Testis (tissue), 5 donors: ENCODE measurements at places on chromosomes 5 and 9. TPM values are rescaled to one million over a fixed set of nuclear protein-coding genes. Genes with fewer than 3 reads are reported as not detected.

Gene FOXD4L4
- 0.62 TPM for total RNA-seq

Gene PIP5K1B
- total RNA-seq: 66.9 TPM

Gene SHOC1
- total RNA-seq: 36.8 TPM

Gene GAPT
- total RNA-seq: 0.62 TPM

Gene IL4
- not detected for total RNA-seq

Gene TMEM215
- 2.2 TPM for total RNA-seq

Gene CARD6
- total RNA-seq: 4.8 TPM

Gene FAXDC2
- total RNA-seq: 54.7 TPM

Gene AK8
- total RNA-seq: 15.1 TPM

Gene PCDHGA2
- 31.0 TPM for total RNA-seq

Gene AQP3
- 9.0 TPM for total RNA-seq

Gene OCLN
- 14.9 TPM for total RNA-seq

DNA sequence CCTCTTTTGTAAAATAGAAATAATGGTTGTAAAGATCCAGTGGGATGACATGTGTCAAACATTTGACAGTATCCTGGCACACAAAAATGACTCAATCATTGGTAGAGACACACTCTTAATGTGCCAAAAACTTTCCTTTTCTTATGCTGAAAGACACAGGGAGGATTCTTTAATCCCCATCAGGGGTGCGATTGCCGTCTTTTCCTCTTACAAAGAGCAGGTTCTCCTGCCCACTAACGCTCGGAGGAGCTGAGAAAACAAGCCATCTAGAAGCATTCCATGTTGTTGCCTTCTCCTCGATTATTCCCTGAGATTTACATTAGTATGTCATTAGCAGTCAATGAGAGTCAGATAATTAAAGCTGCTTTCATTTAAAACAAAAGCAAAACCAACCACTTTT, 342.6 kb upstream of the CCNH start:
- no peak for DNase-seq
- H3K36me3 ChIP-seq: no peaks in the 10 kb centered on the region
- no peak overlapping the region for H3K27ac ChIP-seq
- H3K4me1 ChIP-seq: no peaks in the 10 kb centered on the region
- H3K27me3 ChIP-seq: no peaks in the 10 kb centered on the region

GRCh38 chr9:27933210-27934025, 360.1 kb upstream of the C9orf72 start:
- H3K36me3 ChIP-seq: no peaks in the 10 kb centered on the region
- no peaks in the 10 kb centered on the region for H3K27me3 ChIP-seq
- no peak overlapping the region for H3K27ac ChIP-seq

- no peaks in the 10 kb centered on the region for H3K27me3 ChIP-seq
- peaks cover 37% of the 10 kb centered on the region for H3K4me1 ChIP-seq
- no peaks in the 10 kb centered on the region for H3K36me3 ChIP-seq
- no peak for DNase-seq
- H3K4me3 ChIP-seq: no peak overlapping the region
These were observed 65.3 kb downstream of the RXRA start for GRCh38 chr9:134391319-134392231.

- no peaks in the 10 kb centered on the region for H3K36me3 ChIP-seq
- no peak overlapping the region for H3K27ac ChIP-seq
- H3K4me1 ChIP-seq: no peaks in the 10 kb centered on the region
- no peak overlapping the region for H3K4me3 ChIP-seq
- DNase-seq: no peak
- H3K27me3 ChIP-seq: no peaks in the 10 kb centered on the region
These were observed 203.0 kb downstream of the HSPA4 start for GRCh38 chr5:133254803-133255202.

DNA sequence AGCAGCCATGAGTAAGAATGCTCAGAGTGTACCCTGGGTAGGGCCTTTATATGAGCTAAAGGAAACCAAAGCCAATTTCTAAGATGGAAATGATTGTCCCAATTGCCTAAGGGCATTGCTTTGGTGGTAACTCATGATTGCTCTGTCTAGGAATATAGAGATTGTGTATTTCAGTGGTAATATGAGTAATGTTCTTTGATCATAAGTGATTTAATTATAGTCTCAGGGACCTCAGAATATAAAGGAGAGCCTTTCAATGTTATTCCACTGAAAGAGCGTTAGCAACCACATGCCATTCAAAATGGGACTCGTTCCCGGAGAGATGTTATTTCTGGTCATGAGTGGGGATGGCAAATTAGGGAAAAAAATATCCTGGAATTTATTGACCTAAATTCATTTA, 340.5 kb downstream of the ARHGEF28 start:
- H3K27ac ChIP-seq: no peak overlapping the region

DNA sequence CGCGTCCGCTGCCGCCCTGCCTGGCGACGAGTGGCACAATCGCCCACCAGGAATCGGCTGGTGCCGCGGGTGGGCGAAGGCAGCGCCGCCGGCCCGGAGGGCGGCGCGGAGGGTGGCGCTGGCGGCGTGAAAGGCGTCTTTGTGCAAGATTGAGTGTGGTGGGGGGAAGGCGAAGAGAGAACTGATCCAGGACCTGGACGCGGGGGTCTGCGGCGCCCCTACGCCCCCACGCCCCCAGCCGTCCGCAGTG, 4.6 kb upstream of the RGMB start:
- H3K4me3 ChIP-seq: peak overlapping the region; percentile 77
- H3K36me3 ChIP-seq: no peaks in the 10 kb centered on the region
- no peak for DNase-seq
- H3K4me1 ChIP-seq: peaks cover 5% of the 10 kb centered on the region
- H3K27me3 ChIP-seq: no peaks in the 10 kb centered on the region
- no peak overlapping the region for H3K27ac ChIP-seq

DNA sequence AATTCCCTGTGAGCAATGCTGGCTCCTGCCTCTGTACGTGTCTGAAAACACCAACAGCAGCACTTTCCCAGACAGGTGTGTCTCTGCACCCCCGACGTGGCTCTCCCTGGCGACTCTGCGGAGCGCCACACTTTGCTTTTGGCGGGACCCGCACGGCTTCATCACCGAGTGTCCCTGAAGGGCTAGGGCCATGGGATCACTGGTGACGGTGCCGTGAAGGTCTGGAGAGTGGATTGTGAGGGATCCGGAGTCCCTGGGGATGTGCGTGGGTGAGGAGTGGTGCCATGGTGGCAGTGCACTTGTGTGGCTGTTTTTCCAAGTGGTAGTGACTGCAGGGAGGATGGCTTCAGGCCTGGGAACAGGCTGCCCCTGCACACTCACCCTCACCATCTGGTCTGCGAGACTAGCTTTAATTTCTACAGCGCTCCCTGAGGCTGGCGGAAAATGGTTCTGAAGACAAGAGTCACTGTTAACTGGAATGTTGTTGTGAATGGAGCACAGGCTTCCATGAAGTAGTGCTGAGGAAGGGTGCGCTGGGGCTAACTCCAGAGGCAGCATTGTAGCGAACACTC, 3.2 kb downstream of the NKD2 start:
- peaks cover 11% of the 10 kb centered on the region for H3K4me1 ChIP-seq
- H3K27me3 ChIP-seq: no peaks in the 10 kb centered on the region
- DNase-seq: no peak

DNA sequence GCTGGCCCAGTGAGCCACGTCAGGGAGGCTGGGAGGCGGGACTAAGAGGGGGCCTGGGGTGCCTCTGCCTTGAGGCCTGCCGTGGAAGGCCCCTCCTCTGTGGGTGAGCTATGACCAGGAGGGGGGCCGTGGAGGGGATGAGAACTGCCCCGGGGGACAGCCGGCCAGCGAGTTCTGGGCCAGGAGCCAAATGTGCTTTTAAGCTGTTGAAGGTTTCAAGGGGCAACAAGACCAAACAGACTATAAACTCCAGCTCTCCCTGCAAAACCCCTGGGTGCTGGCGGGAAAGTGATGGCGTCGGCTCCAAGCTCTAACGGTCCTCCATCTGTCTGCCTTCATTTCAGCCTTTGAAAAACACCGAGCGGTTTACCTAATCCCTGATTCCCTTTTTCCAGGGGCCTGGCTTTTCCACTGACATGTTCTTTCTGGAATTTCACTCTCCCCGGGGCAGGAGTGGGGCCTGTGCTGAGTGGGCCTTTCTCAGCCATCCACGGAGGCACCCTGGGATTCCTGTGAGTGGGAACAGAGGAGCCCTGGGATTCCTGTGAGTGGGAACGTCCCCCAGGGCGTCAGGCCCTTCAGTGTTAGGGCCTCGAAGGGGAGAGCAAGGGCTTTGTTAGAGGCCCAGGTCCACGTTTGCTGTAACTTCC, 65.6 kb downstream of the COL5A1 start:
- no peaks in the 10 kb centered on the region for H3K27me3 ChIP-seq
- no peak overlapping the region for H3K4me3 ChIP-seq
- no peaks in the 10 kb centered on the region for H3K36me3 ChIP-seq
- H3K4me1 ChIP-seq: peaks cover 18% of the 10 kb centered on the region
- DNase-seq: peak; percentile 71
- no peak overlapping the region for H3K27ac ChIP-seq

- H3K27me3 ChIP-seq: no peaks in the 10 kb centered on the region
- peaks cover 20% of the 10 kb centered on the region for H3K4me1 ChIP-seq
- DNase-seq: no peak
- H3K27ac ChIP-seq: peak overlapping the region; percentile 79
These were observed 12.4 kb downstream of the NUDT2 start for GRCh38 chr9:34341659-34342295.

DNA sequence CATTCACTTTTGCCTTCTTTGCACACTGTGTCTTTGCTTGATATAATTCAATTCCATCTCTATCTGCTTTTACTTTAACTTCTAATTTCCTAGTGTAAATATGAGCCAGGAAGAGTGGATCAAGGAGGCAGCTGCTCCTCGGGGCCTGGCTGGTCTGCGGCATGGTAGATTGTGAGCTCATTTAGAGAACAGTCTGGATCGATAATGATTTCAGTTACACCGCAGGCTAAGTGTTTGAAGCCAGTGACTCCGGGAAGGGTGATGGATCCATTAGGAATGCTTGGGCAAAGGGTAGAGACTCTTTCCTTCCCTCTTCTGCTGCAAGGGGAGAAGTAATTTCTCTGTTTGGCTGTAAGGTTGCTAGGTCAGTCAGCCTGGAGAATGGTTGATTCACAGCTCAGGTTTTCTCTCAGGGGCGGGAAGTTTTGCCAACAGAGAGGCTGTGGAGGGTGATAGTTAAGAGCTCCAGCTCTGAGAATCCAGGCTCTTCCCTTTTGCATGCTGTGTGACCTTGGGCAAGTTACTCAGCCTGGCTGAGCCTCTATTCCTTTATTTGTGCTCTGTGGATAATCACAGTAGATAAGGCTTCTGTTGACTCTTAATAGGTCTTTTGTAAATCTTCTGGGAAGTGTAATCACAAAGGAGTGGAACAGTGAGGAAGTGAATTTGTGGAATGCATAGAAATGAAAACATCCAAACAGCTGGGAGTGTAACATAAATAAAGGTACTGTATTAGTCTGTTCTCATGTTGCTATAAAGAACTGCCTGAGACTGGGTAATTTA, 99.1 kb downstream of the PTTG1 start:
- H3K27me3 ChIP-seq: no peaks in the 10 kb centered on the region
- H3K4me1 ChIP-seq: peaks cover 13% of the 10 kb centered on the region
- H3K4me3 ChIP-seq: no peak overlapping the region
- H3K36me3 ChIP-seq: no peaks in the 10 kb centered on the region
- peak overlapping the region; percentile 42 for H3K27ac ChIP-seq

GRCh38 chr9:124040935-124041816, 29.6 kb downstream of the LHX2 start:
- H3K36me3 ChIP-seq: no peaks in the 10 kb centered on the region
- H3K27me3 ChIP-seq: no peaks in the 10 kb centered on the region
- H3K4me3 ChIP-seq: peak overlapping the region; percentile 61
- no peak overlapping the region for H3K27ac ChIP-seq
- H3K4me1 ChIP-seq: peaks cover 6% of the 10 kb centered on the region
- DNase-seq: peak; percentile 77

GRCh38 chr9:131744720-131745201, 4.9 kb upstream of the RAPGEF1 start:
- no peaks in the 10 kb centered on the region for H3K4me1 ChIP-seq
- H3K27me3 ChIP-seq: no peaks in the 10 kb centered on the region
- H3K36me3 ChIP-seq: no peaks in the 10 kb centered on the region
- H3K4me3 ChIP-seq: no peak overlapping the region
- DNase-seq: no peak

GRCh38 chr5:134833340-134834032, 12.3 kb upstream of the C5orf24 start:
- H3K4me3 ChIP-seq: no peak overlapping the region
- H3K27me3 ChIP-seq: no peaks in the 10 kb centered on the region
- H3K4me1 ChIP-seq: peaks cover 22% of the 10 kb centered on the region
- no peaks in the 10 kb centered on the region for H3K36me3 ChIP-seq
- DNase-seq: no peak

- peaks cover 9% of the 10 kb centered on the region for H3K4me1 ChIP-seq
- H3K27me3 ChIP-seq: no peaks in the 10 kb centered on the region
- DNase-seq: no peak
- H3K36me3 ChIP-seq: no peaks in the 10 kb centered on the region
These were observed 10.5 kb upstream of the TMEM252 start for GRCh38 chr9:68551191-68551590.

- H3K4me3 ChIP-seq: no peak overlapping the region
- no peaks in the 10 kb centered on the region for H3K27me3 ChIP-seq
- H3K4me1 ChIP-seq: no peaks in the 10 kb centered on the region
- H3K27ac ChIP-seq: no peak overlapping the region
These were observed 36.9 kb upstream of the LURAP1L start for GRCh38 chr9:12737871-12738270.

DNA sequence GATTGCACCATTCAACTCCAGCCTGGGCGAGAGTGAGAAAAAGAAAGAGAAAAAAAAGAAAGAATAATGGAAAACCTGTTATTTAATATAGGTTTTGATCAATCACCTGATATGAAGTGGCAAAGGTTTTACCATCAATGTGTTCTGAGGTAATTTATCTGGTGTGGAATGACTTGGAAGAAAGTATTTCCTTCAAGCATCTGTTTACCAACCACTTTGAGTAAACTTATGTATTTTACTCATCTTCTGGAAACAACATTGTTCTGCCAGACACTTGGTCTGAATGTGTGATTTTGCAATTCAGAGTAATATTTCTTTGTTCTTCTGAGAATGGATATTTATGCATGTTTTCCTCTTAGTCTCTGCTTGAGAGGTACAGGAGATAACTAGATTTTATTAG, 24.3 kb downstream of the KIF2A start:
- H3K27ac ChIP-seq: no peak overlapping the region
- H3K27me3 ChIP-seq: no peaks in the 10 kb centered on the region
- no peaks in the 10 kb centered on the region for H3K4me1 ChIP-seq
- H3K36me3 ChIP-seq: no peaks in the 10 kb centered on the region
- no peak overlapping the region for H3K4me3 ChIP-seq
- DNase-seq: no peak

DNA sequence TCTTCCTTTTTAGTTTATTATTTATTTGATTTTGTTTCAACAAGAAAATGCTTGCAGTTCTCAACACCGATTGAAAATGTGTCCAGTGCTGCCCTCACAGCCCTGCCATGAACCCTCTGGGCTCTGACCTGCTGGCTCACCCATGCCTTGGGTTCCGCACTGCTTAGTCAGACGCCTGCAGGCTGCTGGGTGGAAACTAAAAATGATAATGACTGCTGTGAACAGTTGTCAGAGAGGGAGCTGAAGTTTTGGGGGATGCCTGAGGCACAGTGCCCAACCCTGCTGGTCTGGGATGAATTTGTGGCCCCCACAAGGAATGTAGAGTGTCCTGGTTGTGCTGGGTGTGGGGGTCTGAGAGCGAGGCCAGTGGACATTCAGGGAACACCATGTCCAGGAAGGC, 22.2 kb upstream of the CFAP157 start:
- no peak overlapping the region for H3K27ac ChIP-seq
- no peak overlapping the region for H3K4me3 ChIP-seq
- H3K4me1 ChIP-seq: no peaks in the 10 kb centered on the region
- no peaks in the 10 kb centered on the region for H3K27me3 ChIP-seq
